Stimulated activated CD4-positive, alpha-beta T cell treated with anti-CD3 and anti-CD28 coated beads, Interleukin-1b, Interleukin-23, amount 100 ng/mL, for 4 hours (primary cell): ENCODE measurements at places on chromosomes 5 and 9.

- no peak for DNase-seq
These were observed 14.6 kb downstream of the SEPTIN8 start for GRCh38 chr5:132762246-132763000.

DNA sequence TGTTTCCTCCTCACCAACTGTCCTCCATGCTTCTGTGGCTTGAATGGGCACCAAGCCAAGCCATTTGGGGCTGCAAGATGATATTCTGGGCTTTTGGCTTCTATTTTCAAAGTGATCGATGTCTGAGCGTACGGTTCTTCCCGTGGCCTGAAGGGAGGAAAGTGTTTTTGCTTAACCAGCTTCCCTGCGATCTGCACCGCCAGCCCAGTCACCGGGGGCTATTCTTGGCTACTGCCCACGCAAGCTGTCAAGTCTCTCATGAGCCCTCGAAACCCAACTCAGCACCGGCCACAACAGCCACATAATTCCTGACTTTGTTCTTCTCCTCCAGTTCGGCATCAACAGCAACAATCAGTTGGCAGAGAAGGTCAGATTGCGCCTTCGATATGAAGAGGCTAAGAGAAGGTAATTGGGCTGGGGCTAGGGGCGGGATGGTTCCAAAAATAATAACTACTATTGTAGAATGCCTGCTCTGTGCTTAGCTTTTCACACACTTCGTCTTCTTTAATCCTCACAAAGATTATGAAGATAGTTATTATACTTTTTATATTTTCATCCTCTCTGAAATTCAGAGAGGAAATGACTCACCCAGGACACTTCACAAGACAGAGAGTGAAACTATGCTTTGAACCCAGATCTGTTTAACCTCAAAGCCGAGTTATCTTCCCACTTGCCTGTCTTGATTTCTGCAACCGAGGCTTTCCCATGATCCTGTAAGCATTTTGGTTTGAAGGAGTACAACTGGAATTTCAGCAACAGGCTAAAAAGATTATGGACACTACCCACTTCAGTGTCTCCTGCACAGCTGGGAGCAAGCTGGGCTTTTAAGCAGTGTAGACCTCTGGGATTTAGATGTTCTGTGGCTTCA is 76.4 kb upstream of the RARS1 start:
- DNase-seq, result peak; percentile 6

GRCh38 chr9:17472126-17472525 is 106.7 kb upstream of the SH3GL2 start:
- DNase-seq, result no peak

DNA sequence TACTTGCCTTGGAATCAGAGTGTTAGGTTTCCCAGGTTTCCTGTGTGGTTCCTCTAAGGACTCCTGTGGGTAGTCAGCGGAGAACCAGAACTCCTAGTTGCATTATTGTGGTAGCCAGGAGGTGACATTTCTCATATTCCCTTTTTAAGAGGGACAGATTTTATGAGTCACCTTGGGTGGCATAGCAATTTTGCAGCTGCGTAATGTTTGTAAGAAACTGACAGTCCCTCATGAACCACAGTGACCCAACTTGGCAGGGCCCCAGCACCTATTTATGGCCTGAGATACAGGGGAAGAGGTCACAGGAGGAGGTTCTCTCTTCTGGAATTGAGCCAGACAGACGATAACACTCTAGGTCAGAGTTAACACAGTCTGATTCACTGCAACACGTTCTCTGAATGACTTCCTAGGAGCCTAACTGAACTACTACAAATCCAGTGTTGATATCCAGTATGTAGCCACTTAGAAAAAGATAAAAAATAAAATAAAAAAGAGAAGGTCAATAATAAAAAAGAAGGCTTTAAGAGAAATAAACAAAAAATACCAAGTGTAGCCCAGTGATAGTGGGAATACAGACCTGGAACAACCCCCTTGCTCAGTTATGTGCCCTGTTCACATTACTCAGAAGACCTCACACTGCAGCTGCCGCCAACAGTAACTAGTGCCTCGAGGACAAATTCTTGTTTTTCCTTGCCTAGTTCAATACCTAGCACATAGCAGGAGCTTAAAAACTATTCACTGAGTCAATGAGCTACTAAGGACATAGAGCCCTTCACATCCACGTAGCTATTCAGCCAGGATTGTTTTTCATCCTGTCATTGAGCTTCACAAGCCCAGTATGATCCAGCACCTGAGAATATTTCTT is 50.7 kb upstream of the VLDLR start:
- DNase-seq, result no peak

GRCh38 chr5:72418271-72418670 is 88.9 kb downstream of the ZNF366 start:
- no peak for DNase-seq

DNA sequence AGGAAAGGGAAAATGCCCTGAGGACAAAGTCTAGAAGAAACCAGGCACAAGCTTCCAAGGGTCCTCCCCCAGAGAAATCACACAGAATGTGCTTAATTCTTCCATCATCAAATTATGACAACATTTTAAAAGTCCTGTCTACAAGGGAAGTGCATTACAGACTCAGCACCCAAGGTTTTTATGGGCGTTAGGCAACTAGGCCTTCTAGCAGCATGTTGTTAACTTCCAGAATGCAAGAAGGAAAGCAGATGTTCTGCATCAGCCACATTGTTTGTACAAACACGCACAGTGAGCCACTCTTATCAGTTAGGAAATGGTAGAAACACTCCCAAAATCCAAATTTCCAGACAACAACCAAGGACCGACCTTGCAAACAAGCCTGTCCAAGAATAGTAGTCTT is 26.5 kb downstream of the SMC5 start:
- DNase-seq, result no peak

- DNase-seq, result no peak
These were observed 3.7 kb upstream of the LCN2 start for GRCh38 chr9:128145536-128145935.

DNA sequence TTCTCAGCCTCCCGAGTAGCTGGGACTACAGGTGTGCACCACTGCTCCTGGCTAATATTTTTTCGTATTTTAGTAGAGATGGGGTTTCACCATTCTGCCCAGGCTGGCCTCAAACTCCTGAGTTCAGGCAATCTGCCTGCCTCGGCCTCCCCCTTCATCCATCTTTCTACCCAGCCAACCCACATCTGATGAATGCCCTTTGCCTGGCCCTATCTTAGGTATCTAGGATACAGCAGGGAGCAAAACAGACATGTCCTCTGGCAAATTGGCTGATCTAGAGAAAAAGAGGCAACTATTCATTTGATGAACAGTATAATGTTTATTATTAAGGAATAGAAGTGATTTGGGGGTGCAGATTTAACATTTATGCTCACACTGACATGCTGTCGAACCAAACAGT is 123.0 kb downstream of the TRIO start:
- no peak for DNase-seq

- DNase-seq, result no peak
These were observed 93.4 kb upstream of the KIF2A start for GRCh38 chr5:62212648-62213047.

- no peak for DNase-seq
These were observed 424.9 kb downstream of the IRX2 start for GRCh38 chr5:2326601-2327000.

GRCh38 chr5:143828710-143829109 is 16.7 kb downstream of the HMHB1 start:
- no peak for DNase-seq

DNA sequence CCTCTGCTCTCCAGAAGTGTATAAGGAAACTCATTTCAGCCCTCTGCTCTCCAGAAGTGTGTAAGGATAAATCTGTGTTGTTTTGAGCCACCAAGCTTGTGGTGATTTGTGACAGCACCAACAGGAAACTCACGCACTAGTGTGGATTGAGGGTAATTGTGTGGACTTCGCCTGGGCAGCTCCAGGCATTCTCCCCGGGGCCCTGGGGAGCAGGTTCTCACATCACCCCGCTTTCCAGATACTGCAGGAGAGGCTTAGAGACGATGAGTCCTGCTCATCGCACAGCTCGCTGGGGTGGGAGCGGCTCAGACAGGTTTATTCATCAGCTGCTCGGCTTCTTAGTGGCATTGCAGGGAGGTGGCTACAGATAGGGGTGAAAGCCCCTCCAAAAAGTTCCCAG is 38.4 kb upstream of the RNF130 start:
- no peak for DNase-seq
